ENCODE measurements at places on chromosomes 16 and 17.

DNA sequence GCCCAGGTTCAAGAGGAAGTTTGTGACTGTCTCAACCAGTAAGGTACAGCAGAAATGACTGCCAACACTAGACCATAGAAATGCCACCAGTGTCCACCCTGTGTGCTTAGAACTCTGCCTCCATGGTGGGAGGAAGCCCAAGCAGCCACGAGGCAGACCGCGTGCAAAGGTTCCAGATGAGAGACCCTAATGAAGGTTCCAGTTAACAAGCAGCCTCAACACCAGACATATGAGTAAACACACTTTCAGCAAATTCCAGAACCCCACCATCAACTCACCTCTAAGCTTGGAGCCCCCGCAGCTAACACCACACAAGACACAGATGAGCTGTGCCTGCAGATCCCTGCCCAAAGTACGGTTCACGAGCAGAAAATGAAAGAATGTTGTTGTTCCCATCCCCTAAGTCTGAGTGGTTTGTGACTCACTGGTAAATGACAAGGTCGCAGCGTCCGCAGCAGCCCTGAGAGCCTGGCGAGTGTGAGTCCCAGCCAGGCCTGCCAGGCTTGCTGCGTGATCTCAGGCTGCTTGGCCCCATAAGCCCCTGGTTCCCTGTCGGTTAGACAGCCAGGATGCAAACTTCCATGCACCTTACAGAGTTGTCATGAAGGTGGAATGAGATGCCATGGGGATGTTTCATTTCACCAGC lies 193.7 kb downstream of the C16orf95 start:
- no peak for DNase-seq

GRCh38 chr17:8079291-8080207 lies 8.0 kb downstream of the ALOX12B start:
- DNase-seq: peak; percentile 79

- peak; percentile 50 for DNase-seq
Observed at GRCh38 chr16:67547423-67548264, 14.7 kb upstream of the CTCF start.

DNA sequence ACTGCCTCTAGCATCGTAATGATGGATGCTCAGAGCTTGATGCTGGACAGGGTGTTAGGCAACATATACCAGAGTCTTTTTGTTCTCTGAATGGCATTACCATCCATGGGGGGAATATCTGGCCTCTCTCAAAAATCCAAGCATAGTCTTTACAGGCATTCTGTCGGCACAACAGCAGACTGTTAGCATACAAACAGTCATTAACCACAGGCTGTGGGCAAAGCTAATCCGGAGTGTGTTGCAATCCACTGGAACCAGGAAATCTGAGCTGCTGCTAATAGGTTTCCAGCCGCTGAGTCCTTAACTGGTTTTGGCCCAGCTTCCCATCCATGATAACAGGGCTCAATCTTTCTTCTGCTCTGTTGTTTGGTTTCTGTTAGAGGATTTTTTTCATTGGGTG lies 371.9 kb downstream of the HS3ST3B1 start:
- DNase-seq: no peak

- no peak for DNase-seq
Observed at GRCh38 chr16:10405386-10405939, 19.6 kb downstream of the ATF7IP2 start.

- no peak for DNase-seq
Observed at GRCh38 chr16:82178352-82178751, 8.3 kb upstream of the MPHOSPH6 start.

- no peak for DNase-seq
Observed at GRCh38 chr16:11340710-11341109, 4.5 kb upstream of the RMI2 start.

GRCh38 chr17:49443862-49444261 lies 29.2 kb upstream of the PHB1 start:
- no peak for DNase-seq

GRCh38 chr16:70703041-70703834 lies 17.4 kb upstream of the MTSS2 start:
- no peak for DNase-seq

DNA sequence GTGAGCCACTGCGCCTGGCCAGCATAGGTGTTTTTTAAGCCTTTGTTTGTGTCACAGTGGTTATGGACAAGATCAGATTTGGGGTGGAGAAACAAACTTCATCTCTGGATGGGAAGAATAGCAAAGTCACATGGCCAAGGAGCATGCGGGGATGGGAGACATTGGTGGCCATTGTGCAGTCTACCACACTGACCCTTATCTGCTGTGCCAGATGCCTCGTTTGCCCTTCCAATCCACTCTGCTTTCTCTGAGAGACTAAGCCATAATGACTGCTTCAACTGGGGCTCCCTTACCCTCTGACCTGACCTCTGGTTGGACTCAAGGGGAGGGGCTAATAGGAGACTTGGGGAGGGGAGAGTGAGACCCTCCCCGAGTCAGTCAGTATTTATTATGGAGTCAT lies 166.8 kb downstream of the PRKCB start:
- no peak for DNase-seq

DNA sequence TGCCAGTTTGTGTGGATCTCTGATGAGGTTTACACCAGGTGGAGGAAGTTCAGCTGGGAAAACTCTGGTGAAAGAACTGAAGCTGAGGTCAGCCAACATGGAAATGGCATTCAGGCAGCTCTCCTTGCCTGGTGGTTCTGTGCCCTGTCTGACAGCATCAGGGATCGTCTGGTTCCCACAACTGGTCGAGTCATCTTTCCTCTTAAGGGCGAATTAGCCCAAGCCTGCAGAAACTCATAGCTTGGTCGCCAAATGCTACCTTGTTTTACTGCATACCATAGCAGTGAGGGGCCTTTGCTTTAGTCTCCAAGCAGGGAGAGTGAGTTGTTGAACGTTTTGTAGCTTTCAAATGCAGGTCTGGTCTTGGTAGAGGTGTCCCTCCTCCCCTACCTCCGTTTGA lies 7.2 kb downstream of the PLCG2 start:
- no peak for DNase-seq

GRCh38 chr17:67392111-67392510 lies 15.0 kb downstream of the PITPNC1 start:
- no peak for DNase-seq

DNA sequence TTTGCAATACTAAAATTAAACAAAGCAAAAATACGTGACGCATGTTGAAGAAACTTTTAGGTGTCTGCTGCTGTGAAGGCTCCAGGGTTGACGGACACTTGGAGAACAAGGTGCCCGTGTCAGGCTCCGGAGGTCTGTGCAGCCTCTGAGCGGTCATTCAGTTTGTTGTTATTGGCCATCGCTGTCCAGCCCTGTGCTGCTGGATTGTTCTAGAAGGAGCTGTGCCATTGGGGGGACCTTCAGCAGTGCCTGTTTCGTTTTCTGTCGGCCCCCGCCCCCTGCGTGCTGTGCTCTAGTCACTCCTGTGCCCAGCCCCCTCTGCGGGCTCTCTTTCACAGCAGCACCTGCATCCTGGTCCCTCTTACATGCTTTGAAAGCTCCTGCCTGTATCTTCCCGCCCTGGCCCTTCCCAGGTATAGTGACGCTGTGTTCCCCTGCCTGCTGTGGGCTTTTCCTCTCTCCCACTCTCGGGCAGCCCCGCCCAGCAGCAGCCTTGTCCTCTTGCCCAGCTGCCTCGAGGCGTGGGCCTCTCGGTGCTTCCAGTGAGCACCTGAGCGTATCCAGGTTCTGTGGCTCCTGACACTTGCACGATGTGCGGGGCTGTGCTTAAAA lies 50.7 kb downstream of the RNF213 start:
- no peak for DNase-seq

GRCh38 chr16:49344401-49344800 lies 29.2 kb upstream of the C16orf78 start:
- DNase-seq: no peak

- no peak for DNase-seq
Observed at GRCh38 chr16:73159296-73159695, 111.4 kb upstream of the ZFHX3 start.

GRCh38 chr16:89020068-89020924 lies 43.3 kb upstream of the CBFA2T3 start:
- DNase-seq: peak; percentile 43

- no peak for DNase-seq
Observed at GRCh38 chr16:13904179-13904691, 15.7 kb upstream of the ERCC4 start.

- no peak for DNase-seq
Observed at GRCh38 chr16:60110531-60110930, 1376.4 kb upstream of the GOT2 start.

- DNase-seq: no peak
Observed at GRCh38 chr16:49651996-49652395, 203.9 kb downstream of the ZNF423 start.

DNA sequence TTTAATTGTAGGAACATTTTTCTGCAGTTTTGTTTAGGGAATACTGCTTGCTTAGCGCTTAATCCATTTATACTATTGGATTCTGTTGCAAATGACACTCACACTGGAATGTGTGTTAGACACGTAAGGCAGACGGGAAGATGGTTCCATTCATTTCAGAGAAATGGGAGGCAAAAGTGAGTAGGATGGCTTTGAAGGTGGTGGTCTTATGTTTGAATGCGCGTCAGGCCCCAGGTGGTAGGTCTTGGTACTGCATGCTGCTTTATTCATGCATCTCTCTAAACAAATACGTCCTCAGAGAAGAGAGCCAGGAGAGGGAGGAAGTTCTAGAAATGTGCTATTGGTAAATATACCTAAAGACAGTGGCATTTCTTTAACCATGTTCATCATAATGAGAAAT lies 997.6 kb upstream of the RBFOX1 start:
- DNase-seq: no peak

DNA sequence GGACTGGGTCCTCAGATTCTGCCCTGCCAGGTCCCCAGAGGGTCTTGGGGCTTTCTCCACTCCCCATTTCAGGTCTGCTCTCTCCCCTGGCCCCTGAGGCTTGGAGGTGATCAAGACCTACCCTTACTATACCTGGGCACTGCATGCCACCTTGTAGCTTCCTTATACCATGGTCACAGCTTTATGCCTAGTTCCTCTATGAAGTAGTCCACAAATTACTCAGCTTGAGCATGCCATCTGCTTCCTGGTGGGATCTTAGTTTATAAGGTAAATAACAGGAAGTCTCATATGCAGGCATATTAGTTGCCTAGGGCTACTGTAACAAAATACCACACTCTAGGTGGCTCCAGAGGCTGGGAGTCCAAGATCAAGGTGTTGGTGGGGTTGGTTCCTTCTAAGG lies 11.0 kb upstream of the PMFBP1 start:
- no peak for DNase-seq

DNA sequence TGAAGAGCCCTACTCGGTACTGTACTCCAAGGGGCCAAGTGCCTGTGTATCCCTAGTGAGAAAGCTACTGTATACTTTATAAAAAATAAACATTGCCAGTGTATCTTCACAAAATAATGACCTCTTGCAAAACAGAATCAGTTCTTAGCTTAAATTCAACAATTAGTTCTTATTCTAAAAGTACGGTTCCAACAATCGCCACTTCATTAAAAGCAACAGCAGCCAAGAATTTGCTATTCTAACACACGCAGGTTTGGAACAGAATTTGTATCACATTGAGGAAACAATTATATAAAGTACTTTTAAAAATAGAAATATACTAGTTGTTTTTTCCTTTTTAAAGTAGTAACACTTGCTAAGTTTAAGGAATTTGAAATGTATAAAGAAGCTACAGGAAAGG lies 48.5 kb downstream of the CEP95 start:
- DNase-seq: no peak

- DNase-seq: no peak
Observed at GRCh38 chr17:43737722-43738121, 20.9 kb downstream of the SOST start.

- no peak for DNase-seq
Observed at GRCh38 chr16:30605158-30605557, 5.0 kb downstream of the ZNF689 start.

- DNase-seq: no peak
Observed at GRCh38 chr16:86948046-86948445, 369.1 kb downstream of the C16orf95 start.

DNA sequence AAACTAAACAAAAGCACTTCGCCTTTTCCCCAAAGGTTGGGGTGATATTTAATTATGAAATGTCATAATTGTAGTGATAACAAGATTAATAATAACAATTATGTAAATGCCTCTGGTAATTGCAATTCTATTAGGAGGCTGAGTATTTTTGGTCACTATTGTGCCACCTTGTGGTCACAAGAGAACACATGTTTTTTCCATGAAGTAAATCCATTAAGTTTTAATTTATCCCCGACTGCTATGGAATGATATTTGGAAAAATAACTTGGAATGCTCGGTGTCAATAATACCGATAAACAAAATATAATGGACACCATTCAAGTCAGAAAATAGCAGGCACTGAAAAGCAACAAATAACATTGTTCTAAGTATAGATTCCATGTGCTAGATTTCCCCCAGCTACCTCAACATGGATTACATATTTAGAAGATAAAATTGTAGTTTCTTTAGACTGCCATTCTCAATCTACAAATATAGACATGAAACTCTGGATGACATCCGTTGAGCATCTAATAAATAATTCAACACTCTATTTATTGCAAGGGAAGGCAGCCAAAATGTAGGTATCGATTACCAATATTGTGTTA lies 25.0 kb upstream of the KCNJ2 start:
- DNase-seq: no peak

GRCh38 chr16:73176577-73177013 lies 128.7 kb upstream of the ZFHX3 start:
- no peak for DNase-seq

DNA sequence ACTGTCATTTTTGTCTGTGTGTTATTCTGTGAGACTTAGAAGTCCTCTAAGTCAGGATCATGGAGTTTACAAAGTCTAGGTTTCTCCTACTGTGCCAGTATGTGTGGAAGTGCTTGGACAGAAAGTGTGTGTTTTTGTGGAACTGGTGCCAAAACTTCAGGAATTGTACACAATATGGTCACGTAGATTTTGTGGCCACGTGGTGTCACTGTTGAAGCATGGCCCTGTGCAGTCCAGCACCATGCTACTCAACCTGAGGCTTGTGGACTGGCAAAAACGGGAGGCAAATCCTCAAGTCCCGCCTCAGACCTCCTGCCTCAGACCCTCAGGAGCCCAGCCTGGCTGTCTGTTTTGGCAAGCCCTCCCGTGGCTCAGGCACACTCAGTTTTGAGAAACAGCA lies 16.7 kb upstream of the ALKBH5 start:
- DNase-seq: no peak

DNA sequence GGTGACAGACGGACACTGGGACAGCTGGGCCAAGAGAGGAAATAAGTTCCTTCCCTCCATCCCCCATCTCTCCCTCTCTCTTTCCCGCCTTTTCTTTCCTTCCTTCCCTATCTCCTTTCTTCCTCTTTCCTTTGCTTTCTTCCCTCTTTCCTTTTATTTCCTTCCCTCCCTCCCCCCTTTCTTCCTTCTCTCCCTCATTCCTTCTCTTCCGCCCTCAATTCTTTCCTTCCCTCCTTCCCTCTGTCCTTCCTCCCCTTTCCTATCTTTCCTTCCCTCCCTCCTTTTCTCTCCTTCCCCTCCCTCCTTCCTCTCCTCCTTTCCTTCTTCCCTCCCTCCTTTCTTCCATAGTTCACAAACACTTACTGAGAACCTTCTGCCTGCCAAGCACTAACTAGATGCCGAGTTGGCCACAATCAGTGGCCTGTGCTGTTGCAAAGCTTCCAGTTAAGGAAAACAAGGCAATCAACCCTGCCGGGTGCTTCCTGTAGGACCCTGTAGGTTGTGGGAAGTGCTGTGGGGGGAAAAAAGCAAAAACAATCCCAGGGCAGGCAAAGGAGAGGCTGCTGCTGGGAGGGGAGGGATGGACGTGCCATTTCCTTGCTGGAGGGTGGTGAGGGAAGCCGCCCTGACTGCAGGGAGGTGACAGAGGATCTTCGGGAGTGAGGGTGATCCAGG lies 31.7 kb downstream of the ABCC6 start:
- DNase-seq: no peak

GRCh38 chr16:49821156-49821555 lies 34.8 kb downstream of the ZNF423 start:
- DNase-seq: no peak
